ENCODE measurements at places on chromosomes 1 and 21.

DNA sequence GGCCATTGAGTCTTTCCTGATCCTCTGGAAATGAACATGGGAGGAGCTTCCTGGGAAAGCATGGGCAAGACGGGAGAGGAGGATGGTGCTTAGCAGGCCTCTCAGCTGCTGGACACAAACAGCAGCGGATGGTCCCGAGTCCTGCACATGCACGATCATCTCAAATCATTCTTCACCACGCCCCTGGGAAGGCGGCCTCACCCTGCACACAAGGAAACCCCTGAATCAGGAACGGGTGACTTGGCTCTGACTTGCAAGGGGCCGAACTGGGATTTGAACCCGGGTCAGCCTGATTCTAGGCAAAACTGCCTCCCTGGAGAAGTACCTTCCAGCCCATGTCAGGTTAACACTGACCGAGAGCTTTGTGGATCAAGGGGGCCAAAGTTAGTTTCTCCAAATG, 134.8 kb upstream of the WNT4 start:
- no peak for DNase-seq
- H3K4me1 ChIP-seq = no peaks in the 10 kb centered on the region
- no peak overlapping the region for H3K27ac ChIP-seq
- no peak overlapping the region for H3K4me3 ChIP-seq
- H3K27me3 ChIP-seq = peaks cover 99% of the 10 kb centered on the region
- no peaks in the 10 kb centered on the region for H3K36me3 ChIP-seq

DNA sequence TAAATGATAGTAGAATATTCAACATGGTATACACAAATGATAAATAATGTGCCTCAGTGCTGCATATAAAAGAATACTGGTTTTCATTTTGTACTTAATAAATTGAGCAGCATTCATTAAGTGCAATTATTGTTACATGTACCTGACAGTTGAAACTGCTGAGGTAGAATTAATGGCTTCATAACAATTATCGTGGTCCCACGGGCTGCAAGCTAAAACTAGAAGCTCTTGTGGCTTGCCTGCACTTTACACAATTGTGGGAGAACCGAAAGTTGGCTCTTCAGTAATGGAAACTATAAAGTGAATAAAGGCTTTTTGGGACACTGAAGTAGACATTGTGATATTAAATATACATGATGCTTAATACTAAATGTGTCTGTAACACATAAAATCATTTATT, 23.2 kb downstream of the INSL5 start:
- no peaks in the 10 kb centered on the region for H3K36me3 ChIP-seq
- peak; percentile 51 for DNase-seq
- H3K27ac ChIP-seq = peak overlapping the region; percentile 70
- H3K4me1 ChIP-seq = peaks cover 20% of the 10 kb centered on the region
- no peaks in the 10 kb centered on the region for H3K27me3 ChIP-seq
- peak overlapping the region; percentile 62 for H3K4me3 ChIP-seq

- no peaks in the 10 kb centered on the region for H3K4me1 ChIP-seq
- no peak overlapping the region for H3K4me3 ChIP-seq
- H3K27ac ChIP-seq = no peak overlapping the region
- DNase-seq = no peak
- H3K36me3 ChIP-seq = no peaks in the 10 kb centered on the region
- no peaks in the 10 kb centered on the region for H3K27me3 ChIP-seq
Measured at GRCh38 chr21:29470397-29470796, 171.7 kb downstream of the BACH1 start.

DNA sequence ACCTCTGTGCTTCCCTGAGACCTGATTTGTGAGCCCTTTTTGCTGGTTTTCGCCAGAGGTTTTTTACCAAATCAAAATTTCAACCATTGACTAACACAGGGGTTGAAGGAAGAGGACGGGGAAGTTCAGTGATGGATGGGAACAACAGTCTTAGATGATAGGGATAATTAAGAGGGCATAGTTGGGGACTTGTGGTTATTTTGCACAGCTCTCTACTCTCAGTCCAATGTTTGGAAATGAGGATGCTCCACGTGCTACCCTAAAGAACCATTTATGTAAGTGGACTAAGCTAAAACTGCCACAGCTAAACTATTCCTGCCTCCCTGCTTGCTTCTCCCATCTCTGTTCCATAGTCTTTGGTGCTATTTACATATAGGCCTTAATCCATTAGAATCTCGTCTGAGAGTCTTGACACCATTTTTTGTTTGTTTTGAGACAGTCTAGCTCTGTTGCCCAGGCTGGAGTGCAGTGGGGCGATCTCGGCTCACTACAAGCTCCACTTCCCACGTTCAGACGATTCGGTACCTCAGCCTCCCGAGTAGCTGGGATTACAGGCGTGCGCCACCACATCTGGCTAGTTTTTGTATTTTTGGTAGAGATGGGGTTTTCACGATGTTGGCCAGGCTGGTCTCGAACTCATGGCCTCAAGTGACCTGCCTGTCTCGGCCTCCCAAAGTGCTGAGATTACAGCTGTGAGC, 684 bp upstream of the MCL1 start:
- DNase-seq = no peak
- peaks cover 23% of the 10 kb centered on the region for H3K36me3 ChIP-seq
- H3K4me3 ChIP-seq = peak overlapping the region; percentile 84
- no peaks in the 10 kb centered on the region for H3K27me3 ChIP-seq
- H3K27ac ChIP-seq = peak overlapping the region; percentile 40

DNA sequence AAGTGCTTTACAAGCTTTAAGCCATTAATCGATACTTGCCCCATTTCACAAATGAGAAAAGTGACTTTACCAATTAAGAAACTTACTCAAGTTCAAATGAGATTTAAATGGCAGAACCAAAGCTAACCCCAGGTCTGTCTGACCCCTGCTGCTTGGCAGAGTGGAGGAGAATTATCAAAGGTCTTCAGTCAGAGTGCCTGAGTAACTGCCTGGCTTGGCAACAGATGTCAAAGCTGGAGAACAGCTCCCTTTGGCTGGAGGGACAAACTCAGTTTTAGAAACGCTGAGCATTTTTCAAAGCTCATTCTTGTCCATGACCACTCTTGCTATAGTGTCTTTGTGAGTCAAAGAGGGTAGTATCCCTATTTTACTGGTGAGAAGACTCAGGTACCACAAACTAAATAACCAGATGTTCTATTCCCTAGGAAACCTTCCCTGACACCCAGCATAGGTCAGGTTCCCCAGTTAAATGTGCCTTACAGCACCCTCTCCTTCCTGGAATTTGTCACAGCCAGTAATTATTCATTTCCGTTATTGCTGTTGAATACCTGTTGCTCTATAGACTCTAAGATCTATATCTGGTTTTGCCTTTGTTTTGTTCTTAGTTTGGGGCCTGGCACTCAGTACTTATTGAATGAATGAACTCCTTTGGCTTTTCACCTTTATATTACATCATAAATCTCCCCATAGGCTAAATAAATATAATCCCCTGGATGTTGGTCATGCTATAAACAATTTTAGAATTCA, 5.0 kb upstream of the BCAR3 start:
- no peak for DNase-seq
- no peak overlapping the region for H3K27ac ChIP-seq
- H3K36me3 ChIP-seq = no peaks in the 10 kb centered on the region
- no peak overlapping the region for H3K4me3 ChIP-seq
- no peaks in the 10 kb centered on the region for H3K27me3 ChIP-seq

- H3K36me3 ChIP-seq = no peaks in the 10 kb centered on the region
- no peak overlapping the region for H3K27ac ChIP-seq
- no peak for DNase-seq
- H3K4me1 ChIP-seq = peaks cover 9% of the 10 kb centered on the region
- H3K4me3 ChIP-seq = no peak overlapping the region
Measured at GRCh38 chr1:28127617-28128257, 39.3 kb upstream of the EYA3 start.

GRCh38 chr1:221714227-221715152, 27.4 kb downstream of the DUSP10 start:
- no peak overlapping the region for H3K27ac ChIP-seq
- H3K27me3 ChIP-seq = no peaks in the 10 kb centered on the region
- H3K36me3 ChIP-seq = no peaks in the 10 kb centered on the region
- H3K4me3 ChIP-seq = no peak overlapping the region
- H3K4me1 ChIP-seq = no peaks in the 10 kb centered on the region
- no peak for DNase-seq

DNA sequence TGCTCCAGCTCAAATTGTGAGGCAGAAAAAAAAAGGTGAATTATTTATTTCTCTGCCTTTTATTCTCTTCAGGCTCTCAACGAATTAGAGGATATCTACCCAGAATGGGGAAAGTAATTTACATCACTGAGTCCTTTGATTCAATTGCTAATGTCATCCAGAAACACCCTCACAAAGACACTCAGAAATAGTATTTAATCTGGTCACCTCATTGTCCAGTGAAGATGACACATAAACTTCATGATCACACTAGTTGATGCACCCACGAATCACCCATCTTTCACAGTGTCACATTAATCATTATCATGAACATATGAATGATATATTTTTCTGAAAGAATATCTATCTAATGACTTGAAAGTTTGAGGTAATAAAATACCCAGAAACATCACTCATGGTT, 868.5 kb downstream of the BRINP3 start:
- H3K27me3 ChIP-seq = no peaks in the 10 kb centered on the region
- H3K4me1 ChIP-seq = no peaks in the 10 kb centered on the region
- H3K4me3 ChIP-seq = no peak overlapping the region
- H3K36me3 ChIP-seq = no peaks in the 10 kb centered on the region

DNA sequence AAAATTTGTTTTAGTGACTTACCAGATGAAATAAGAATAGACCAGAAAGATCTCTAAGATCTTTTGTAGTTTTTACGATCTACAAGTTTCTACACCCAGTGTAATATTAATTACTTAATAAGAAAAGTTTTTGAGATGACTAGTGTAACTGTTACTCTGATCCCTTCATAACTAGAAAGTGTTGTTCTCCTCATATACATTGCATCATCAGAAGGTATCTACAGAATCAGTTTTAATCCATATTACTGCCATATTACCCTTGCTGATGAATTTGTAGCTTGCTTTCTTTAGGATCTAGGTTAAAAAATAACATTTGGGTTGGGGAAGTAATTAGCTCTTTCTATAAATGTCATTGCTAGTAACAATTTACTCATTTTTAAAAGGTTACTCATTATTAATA, 72.5 kb downstream of the GPR161 start:
- no peaks in the 10 kb centered on the region for H3K4me1 ChIP-seq
- H3K4me3 ChIP-seq = no peak overlapping the region
- no peak overlapping the region for H3K27ac ChIP-seq
- no peak for DNase-seq

DNA sequence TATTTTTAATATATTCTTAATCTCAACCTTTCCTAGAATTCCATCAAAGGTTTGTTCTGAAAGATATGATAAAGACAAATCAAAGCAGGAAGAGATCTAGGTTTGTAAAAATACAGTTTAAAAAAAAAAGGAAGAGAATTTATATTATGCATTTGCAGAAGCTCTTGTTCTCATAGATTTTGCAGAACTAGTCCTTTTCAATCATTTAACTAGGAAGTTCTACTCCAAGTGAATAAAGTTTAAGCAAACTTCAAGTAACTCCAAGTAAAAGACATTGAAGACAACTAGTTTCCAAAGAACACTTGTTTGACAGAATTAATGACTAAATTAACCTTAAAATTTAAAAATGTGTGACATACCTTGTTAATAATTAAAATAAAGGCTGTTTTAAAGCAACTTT, 55.9 kb downstream of the HNRNPR start:
- no peaks in the 10 kb centered on the region for H3K27me3 ChIP-seq
- no peak overlapping the region for H3K4me3 ChIP-seq
- no peaks in the 10 kb centered on the region for H3K36me3 ChIP-seq

DNA sequence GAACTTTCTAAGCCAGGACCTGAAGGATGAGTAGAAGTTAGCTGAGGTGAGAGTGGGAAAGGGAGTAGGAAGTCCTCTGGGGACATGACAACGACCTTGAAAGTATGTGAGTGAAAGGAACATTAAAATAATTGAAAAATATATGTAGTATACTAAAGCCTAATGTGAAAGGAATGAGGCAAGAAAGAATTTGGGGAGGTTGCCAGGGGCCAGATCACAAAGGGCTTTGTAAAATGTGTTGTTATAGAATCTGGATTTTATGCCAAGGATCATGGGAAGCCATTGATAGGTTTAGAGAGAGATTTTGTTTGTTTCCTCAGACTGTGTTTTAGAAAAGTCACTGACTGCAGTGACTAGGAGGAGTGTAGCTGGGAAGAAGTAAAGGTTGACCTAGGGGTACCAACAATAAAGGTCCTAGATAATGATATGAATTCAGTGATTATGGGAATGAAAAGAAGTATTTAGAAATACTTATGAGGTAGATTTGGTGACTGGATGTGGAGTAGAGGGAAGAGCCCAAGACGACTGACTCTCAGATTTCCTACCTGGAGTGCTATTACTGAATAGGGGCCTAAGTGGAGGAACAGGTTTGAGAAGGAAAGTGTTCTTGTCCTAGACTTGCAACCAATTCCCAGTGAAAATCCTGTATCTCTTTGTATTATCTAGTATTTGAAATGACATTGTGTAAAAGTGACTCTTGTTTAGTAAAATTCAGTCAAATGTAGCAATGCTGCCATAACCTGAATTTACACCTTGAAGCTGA, 179.8 kb downstream of the PHTF1 start:
- H3K27ac ChIP-seq = no peak overlapping the region
- H3K4me1 ChIP-seq = no peaks in the 10 kb centered on the region

DNA sequence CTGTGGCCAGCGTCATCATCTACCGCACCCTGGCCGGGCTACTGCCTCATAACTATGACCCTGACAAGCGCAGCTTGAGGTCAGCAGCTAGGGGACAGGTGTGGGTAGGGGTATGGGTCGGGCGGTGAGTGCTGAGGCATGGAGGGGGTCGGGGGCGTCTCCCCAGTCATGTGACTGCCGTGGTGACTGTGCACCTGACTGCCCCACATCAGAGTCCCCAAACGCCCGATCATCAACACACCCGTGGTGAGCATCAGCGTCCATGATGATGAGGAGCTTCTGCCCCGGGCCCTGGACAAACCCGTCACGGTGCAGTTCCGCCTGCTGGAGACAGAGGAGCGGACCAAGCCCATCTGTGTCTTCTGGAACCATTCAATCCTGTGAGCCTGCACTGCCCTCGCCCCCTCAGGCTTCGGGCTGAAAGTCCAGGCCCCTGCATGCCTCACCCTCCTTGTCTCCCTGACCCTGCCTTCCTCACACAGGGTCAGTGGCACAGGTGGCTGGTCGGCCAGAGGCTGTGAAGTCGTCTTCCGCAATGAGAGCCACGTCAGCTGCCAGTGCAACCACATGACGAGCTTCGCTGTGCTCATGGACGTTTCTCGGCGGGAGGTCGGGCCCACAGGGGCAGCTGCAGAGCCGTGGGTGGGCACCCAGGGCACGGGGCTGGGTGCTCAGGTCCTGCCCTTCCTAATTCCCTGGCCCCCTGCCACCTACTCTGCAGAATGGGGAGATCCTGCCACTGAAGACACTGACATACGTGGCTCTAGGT, 13.5 kb downstream of the PSRC1 start:
- H3K36me3 ChIP-seq = no peaks in the 10 kb centered on the region
- H3K27me3 ChIP-seq = no peaks in the 10 kb centered on the region
- no peak overlapping the region for H3K4me3 ChIP-seq
- no peak overlapping the region for H3K27ac ChIP-seq

- no peaks in the 10 kb centered on the region for H3K27me3 ChIP-seq
- H3K36me3 ChIP-seq = no peaks in the 10 kb centered on the region
- H3K4me1 ChIP-seq = no peaks in the 10 kb centered on the region
- H3K27ac ChIP-seq = no peak overlapping the region
- H3K4me3 ChIP-seq = no peak overlapping the region
- DNase-seq = no peak
Measured at GRCh38 chr1:235423214-235423652, 56.0 kb downstream of the TBCE start.

Measured in MM.1S (cell line).